ENCODE measurements at places on chromosomes 4 and X. TPM values are rescaled to one million over a fixed set of nuclear protein-coding genes. Genes with fewer than 3 reads are reported as not detected.

TEX11 gene
- not detected for total RNA-seq

RBMXL3 gene
- not detected for total RNA-seq

BEX5 gene
- total RNA-seq, result not detected

AKAP14 gene
- total RNA-seq, result not detected

MAPK10 gene
- total RNA-seq, result 12.1 TPM

MEPE gene
- not detected for total RNA-seq

UGT2B17 gene
- total RNA-seq, result not detected

CXCL11 gene
- total RNA-seq, result not detected

PNPLA4 gene
- 8.7 TPM for total RNA-seq

CT83 gene
- not detected for total RNA-seq

ATP2B3 gene
- not detected for total RNA-seq

CXorf51B gene
- not detected for total RNA-seq

HSD17B13 gene
- under 0.01 TPM for total RNA-seq

FAM149A gene
- total RNA-seq, result 12.7 TPM

All from osteoblast (primary cell).